Muscle of back (tissue), 13 donors: ENCODE measurements at places on chromosomes 4 and X. TPM values are rescaled to one million over a fixed set of nuclear protein-coding genes. Genes with fewer than 3 reads are reported as not detected.
A peak's percentile ranks its signal among the peaks of the same experiment; 100 is the strongest.

DNA sequence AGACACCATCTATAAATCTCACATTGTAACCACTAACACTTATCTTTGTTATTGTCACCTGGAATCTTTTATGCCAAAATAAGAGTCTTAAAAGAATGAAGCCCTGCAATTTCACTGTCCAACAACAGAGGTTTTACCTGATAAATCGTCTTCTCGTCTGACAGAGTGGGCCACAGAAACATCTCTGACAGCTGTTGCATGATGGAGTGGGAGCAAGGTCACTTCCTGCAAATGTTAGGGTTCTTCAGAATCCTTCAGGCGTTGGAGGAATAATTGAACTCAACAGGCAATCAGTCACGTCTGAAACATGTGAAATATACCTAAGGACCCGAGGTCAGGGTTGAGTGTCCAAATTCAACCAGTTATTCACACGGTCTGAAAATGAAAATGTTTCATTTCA, 353.6 kb downstream of the TRIML1 start:
- no peak for DNase-seq

- DNase-seq: no peak
Measured at GRCh38 chr4:48958582-48958981, 27.5 kb upstream of the CWH43 start.

GRCh38 chr4:29908276-29908675, 811.9 kb upstream of the PCDH7 start:
- no peak for DNase-seq

DNA sequence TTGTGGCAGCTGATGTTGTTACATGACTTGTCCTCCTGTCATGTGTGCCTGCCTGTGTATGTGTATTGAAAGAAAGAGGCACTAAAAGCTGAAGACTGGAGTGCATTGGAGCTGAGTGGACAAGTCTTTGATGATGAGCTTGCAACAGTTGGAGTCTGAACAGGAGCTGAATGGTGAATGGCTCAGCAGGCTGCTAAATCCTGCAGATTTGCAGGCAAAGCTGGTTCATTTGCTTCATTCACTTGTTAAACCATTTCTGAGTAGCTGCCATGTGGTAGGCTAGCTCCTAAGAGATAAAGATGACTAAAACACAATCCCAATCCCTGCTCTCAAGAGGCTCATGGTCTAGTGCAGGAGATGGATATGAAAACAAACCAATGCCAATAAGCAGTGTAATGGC, 217.3 kb downstream of the CHRDL1 start:
- no peak for DNase-seq

- DNase-seq: peak; percentile 5
Measured at GRCh38 chr4:103443324-103443723, 245.2 kb upstream of the CENPE start.

DNA sequence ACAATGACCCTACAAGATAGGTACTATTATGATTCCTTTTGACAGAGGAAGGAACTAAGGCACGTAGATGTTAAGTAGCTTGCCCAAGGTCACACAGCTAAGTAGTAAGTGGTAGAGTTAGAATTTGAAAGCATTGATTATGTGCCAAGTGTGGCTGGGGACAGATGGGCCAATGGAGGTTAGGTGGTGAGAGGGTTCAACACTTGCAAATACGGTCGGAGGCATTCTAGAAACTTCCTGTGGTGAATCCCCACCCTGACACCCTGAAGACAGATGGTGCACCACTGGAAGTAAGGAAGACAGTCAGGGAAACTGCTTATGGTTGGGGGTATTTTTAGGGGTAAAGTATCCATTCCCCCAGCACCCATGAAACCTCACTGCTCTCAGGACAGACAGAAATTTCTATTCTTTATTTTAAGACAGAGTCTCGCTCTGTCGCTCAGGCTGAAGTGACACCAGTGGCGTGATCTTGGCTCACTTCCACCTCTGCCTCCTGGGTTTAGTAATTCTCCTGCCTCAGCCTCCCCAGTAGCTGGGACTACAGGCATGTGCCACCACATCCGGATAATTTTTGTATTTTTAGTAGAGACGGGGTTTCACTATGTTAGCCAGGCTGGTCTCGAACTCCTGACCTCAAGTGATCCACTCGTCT, 142.5 kb downstream of the RASL11B start:
- no peak for DNase-seq

- DNase-seq: no peak
Measured at GRCh38 chr4:147678796-147679549, 5.0 kb downstream of the PRMT9 start.

- no peak for DNase-seq
Measured at GRCh38 chr4:183195534-183195933, 96.5 kb downstream of the WWC2 start.

DNA sequence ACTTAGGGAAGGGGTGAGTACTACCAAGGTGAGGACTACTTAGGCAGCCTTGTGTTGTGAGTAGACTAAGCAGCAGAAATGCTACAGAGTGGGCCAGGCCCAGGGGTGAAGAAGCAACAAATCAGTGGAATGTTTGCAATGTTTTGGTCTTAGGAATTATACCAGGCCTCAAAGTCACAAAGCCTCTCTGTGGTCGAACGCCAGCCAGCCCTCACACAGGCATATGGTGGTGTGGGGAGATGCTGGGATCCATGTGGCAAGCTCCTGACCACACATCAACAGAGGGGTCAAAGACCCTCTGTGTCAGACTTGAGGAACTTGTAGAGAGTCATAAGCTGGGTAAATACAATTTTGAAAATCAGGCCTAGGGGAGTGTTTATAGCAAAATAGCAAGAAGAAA, 153.8 kb upstream of the KLF3 start:
- no peak for DNase-seq

- no peak for DNase-seq
Measured at GRCh38 chrX:149296092-149296491, 209.0 kb downstream of the IDS start.

DNA sequence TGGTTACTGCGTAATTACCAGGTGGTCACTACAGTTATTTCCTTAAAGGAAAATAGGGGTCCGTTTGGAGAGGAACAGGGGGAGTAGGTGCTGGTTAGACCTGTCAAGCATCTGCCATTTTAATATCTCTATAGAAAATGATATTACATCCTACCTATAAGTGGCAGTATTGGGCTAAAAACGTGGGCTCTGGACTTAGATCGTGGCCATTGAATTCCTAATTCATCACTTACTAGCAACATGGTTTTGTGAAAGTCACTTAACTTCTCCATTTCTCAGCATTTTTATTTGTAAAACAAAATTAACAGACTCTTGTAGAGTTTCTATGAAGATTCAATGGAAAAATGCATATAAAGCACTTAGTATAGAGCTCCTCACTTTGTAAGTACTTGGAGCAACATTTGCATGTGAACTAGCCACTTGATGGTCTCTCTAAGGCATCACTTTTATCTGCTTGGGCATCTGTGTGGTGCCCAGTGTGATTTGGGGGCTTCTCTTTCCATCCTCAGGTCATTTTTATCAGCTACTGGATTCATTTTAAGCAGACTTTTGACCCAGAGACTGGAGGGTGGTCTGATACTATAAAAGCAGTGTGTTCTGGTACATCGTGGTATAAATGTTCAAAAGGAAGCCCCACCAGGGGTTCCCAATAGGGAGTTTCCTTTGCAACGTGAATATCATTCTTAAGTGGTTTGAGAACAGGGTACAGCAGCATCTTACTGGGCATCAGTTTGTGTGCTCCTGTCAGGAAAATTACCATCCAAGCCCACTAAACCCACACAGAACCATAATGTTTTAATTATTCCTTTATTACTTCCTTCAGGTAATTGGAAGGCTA, 42.7 kb upstream of the RASSF6 start:
- DNase-seq: peak; percentile 43

DNA sequence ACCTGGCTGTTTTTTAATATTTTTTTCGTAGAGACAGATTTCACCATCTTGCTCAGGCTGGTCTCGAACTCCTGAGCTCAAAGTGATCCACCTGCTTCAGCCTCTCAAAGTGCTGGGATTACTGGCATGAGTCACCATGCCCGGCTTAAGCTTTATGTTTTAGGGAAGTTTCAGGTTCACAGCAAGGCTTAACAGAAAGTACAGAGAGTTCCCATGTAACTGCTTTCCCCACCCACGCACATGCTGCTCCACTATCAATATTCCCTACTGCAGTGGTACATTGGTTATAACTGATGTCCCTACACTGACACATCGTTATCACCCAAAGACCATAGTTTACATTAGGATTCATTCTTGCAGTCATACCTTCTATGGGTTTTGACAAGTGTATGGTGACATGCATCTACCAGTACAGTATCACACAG, 62.7 kb downstream of the PRPS1 start:
- DNase-seq: no peak

DNA sequence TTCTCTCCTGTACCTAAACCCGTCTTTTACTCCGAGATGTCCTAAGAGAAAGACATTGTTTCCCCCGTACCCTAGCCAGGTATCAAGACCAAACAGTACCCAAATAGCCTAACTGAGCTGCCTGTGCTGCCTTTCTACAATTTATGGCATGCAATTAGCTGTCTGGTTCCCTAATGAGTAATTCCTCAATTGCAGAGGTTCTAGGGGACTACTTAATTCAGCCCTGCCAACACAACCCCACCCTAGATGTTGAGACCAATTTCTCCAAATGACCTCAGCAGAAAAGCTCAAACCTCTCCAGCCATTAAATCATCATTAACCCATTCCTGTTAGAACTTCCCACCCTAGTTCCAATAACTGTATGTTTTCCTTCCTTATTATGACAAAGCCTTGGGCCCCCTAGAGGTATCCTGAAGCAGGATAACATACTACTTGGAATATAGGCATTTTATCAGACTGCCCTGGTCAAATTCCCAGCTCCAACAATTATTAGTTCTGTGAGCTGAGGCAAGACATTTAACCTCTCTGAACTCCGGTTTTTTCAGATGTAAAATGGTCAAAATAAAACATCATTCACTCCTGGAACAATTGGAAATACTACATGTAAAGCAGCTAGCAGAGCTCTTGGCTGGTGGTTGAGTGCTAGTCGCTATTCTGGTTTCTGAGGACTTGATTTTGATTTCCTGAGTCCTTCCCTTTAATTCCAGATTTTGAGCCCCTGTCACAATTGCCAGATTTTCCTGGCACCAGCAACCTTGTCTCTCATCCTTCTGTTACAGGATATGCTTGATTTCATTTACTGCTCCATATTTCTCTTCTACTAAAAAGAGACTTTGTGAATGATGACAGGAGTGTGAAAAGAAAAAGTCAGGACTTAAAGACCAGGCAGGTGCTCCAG, 244.6 kb upstream of the TENM3 start:
- DNase-seq: no peak

- no peak for DNase-seq
Measured at GRCh38 chr4:114879916-114880669, 233.3 kb downstream of the NDST4 start.

GRCh38 chr4:1244081-1244977, 4.6 kb downstream of the CTBP1 start:
- no peak for DNase-seq

DNA sequence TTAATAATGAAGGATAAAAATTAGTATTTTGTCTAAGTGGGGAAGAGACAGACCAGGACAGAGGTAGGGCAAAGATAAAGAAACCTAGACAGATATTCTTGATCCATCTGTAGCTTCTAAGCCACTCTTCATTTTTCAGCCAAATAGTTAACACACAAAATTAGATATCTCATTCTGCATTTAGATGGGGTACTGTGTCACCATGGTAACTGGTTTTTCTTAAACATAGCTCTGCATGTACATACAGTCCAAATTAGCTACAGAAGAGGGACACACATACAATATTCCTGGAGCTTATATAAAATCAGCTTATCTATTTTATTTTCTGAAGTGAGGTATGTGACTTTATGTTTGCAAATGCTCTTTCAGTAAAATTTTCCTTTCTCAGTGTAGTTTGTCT, 393.7 kb downstream of the PPP3CA start:
- no peak for DNase-seq

- no peak for DNase-seq
Measured at GRCh38 chrX:40893251-40893910, 158.0 kb upstream of the MED14 start.

DNA sequence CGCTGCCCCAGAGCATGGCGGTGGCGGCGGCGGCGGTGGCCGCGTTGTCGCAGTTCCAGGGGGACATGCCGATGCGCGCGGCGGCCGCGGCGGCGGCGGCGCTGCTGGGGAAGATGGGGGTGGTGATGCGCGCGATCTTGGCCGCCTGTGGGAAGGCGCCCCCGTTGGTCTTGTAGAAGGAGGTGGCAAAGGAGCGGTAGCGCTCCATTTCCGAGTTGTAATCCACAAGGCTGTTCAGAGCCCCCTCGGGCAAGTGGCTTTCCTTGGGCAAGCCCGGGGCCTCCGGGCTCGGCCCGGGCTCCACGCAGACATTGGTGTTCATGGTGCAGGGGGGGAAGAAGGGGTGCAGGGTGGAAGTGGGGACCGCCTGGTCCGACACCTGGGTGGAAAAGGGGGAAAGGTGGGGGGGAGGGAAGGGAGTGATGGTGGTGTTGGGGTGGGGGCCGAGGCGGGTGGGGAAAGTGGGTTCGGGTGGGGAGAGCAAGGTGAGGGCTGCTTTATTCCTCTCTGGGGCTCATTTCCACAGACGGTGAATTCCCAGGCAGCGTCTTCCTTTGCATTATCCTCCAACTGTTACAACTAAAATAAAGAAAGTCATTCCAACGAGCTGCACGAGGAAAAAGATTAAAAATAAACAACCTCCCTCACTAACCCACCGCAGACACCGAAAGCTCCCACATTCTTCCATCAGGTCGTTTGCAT, 3.1 kb downstream of the CXXC4 start:
- DNase-seq: peak; percentile 75

DNA sequence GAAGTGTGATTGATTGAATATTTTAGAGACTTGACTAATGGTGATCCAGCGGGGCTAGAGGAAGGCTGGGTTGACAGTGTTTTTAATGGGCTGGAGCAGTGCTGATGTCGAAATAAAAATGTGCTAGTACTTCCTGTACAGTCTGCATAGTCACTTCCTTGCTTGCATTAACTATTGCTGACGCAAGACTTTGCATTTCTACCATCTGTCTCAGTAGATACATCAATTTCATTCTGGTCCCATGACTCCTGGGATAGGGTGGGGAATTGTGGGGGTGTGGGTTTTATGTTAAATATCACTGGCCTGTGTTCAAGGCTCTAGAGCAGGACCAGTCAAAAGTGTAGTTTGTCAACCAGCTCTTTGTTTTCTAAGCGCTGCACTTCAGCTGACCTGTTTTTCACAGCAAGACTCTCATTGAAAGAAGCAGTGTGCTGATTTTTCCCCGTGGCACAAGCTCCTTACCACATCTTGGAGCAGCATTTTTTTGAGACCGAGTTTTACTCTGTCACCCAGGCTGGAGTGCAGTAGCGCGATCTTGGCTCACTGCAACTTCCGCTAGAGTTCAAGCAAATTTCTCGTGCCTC, 35.2 kb upstream of the PHEX start:
- no peak for DNase-seq

DNA sequence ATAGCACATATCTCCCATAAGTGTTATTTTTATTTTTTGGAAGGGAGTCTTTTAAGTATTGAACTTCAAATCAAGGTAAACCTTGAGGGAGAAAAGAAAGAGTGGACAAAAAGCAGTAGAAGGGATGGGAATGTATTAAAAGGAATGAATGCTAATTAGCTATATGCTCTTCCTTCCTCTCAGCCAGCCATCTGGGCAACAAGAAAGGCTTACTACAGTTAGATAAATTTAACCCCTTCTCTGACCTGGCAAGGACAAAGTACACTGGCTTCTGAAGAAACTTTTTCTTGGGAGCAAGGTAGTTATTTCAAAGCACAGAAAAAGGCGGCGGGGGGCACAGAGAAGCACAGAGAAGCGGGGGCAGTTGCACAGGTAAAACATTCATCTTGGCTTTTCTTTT, 54.6 kb downstream of the GAB1 start:
- no peak for DNase-seq

EIF2S3 gene
- 115 TPM for polyA plus RNA-seq

DMRTC1B gene
- polyA plus RNA-seq: 0.62 TPM

ZFP42 gene
- polyA plus RNA-seq: 0.13 TPM

SLC6A8 gene
- 38.3 TPM for polyA plus RNA-seq

MID2 gene
- 8.7 TPM for polyA plus RNA-seq

ATP10D gene
- polyA plus RNA-seq: 13.5 TPM

ENPEP gene
- polyA plus RNA-seq: 40.8 TPM

ESX1 gene
- polyA plus RNA-seq: 0.14 TPM
